Small intestine (tissue), 16 donors: ENCODE measurements at places on chromosomes 6 and 20. TPM values are rescaled to one million over a fixed set of nuclear protein-coding genes. Genes with fewer than 3 reads are reported as not detected.

The BTN2A1 gene
- 25.4 TPM for polyA plus RNA-seq

The C20orf141 gene
- not detected for polyA plus RNA-seq

The THEMIS gene
- polyA plus RNA-seq, result 0.45 TPM

DNA sequence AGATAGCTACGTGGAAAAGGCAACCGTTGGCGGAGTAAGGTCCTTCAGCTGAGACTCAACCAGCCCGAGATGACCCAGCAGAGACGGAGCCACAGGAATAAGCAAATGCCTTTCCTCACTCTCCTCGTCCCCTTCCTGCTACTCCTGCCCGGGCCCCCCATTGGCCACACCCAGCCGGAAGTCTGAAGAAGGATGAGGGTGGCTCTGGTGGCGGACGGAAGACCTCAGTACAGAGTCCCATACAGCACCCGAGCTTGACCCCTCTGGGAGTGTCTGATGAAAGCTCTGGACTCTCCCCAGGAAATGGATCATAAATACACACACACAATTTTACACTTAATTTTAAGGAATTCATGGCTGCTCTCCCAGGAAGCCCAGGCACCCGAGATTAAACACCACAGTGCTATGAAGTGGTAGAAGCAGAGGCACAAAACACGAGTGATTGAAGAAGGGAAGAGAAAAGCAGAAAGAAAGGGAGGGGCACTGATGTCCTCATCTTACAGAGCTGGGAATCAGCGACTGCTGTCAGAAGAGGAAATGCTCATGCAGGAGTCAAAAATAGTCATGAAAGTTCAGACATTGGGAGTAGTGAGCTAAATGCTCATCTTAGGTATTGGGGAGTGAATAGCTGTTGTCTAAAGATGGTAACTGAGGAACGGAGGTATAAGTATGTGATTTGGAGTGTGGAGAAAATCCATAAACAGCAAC lies 125.6 kb downstream of the BANF2 start:
- H3K36me3 ChIP-seq, result no peaks in the 10 kb centered on the region
- H3K4me1 ChIP-seq, result peaks cover 13% of the 10 kb centered on the region
- DNase-seq, result peak; percentile 43
- no peaks in the 10 kb centered on the region for H3K27me3 ChIP-seq
- H3K27ac ChIP-seq, result peak overlapping the region; percentile 86

The ZBTB22 gene
- 10.7 TPM for polyA plus RNA-seq

- H3K4me1 ChIP-seq, result no peaks in the 10 kb centered on the region
- peaks cover 17% of the 10 kb centered on the region for H3K36me3 ChIP-seq
- no peaks in the 10 kb centered on the region for H3K27me3 ChIP-seq
- H3K27ac ChIP-seq, result no peak overlapping the region
Measured at GRCh38 chr6:35063701-35064280, 77.3 kb downstream of the TCP11 start.

DNA sequence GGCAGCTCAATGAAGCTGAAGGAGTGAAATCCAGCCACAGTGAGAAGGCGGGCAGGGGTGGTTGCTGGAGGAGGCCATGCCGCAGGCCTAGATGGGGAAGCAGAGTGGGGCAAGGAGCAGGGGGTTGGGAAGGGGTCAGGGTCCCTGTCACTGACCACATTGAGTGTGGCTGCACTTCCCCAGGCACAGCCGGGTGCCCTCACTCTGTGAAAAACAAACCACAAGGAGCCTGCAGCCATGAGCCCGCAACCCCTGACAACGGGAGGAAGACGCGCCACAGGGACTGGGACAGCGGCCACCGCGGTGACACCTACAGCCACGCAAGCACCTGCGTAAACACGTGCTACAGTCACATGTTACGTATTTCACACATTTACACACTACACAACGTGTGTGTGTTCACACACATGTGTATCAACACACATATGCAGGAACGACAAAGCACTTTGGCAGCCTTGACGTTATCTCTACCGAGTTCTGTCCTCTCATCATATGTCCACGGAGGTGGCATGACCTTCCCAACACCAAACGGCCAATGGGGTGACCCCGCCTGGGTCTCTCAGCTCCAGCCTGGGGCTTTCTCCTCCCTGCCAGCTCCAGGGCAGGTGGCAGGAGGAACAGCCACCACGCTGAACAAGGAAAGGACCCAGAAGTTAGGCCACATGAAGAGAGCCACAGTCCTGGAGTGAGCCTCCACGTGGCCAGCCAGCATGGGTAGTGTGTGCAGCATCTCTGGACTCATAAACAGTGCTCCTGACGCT lies 137.6 kb upstream of the RPS6KA2 start:
- no peaks in the 10 kb centered on the region for H3K36me3 ChIP-seq
- H3K27ac ChIP-seq, result no peak overlapping the region
- no peak for DNase-seq
- H3K4me1 ChIP-seq, result no peaks in the 10 kb centered on the region

The IL17A gene
- 0.19 TPM for polyA plus RNA-seq

DNA sequence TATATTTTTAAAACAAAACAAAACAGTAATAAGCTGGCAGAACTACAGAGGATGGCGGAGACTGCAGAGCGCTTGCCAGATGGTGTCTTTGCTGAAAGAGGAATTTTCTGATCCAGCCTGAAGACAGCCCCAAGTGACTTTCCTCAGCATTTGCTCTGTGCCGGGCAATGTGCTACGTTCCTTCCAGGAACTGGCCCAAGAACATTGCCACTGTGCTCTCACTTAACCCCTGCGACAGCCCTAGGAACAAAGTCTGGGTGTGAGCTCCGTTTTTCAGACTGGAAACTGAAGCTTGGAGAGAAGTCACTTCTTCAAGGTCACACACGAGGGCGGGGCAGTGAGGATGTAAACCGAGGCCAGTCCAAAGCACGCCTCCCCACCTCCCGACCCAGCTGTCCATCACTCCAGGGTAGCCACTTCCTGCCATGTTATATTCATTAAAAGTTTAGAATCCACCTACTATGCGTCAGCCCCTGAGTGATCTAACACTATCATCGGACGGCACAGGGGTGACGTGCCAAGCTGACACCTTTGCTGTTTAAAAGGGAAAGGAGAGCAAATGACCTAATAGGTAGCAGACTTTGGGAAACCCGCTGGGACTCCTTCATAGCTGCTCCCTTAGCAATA lies 22.3 kb upstream of the BMP7 start:
- no peaks in the 10 kb centered on the region for H3K36me3 ChIP-seq
- DNase-seq, result no peak
- no peak overlapping the region for H3K4me3 ChIP-seq
- no peak overlapping the region for H3K27ac ChIP-seq
- H3K27me3 ChIP-seq, result peaks cover 5% of the 10 kb centered on the region
- no peaks in the 10 kb centered on the region for H3K4me1 ChIP-seq

DNA sequence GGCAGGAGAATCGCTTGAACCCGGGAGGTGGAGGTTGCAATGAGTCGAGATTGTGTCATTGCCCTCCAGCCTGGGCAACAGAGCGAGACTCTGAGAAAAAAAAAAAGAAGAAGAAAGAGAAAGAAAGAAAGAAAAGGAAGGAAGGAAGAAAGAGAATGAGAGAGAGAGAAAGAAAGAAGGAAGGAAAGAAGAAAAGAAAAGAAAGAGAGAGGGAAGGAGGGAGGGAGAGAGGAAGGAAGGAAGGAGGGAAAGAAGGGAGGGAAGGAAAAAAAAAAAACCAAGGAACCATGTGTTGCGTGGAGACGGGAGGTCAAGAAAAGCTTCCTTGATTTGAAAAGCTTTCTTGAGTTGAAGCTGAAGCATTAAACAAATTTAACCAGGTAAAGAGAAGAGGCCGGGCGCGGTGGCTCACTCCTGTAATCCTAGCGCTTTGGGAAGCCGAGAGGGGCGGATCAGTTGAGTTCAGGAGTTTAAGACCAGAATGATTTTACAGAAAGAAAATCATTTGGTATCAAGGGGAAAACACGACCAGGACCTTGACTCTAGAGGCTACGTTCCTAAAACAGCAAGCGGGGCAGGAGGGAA lies 90.5 kb upstream of the PRSS16 start:
- no peak overlapping the region for H3K4me3 ChIP-seq
- no peak overlapping the region for H3K27ac ChIP-seq
- H3K27me3 ChIP-seq, result no peaks in the 10 kb centered on the region
- DNase-seq, result no peak
- H3K36me3 ChIP-seq, result no peaks in the 10 kb centered on the region
- H3K4me1 ChIP-seq, result no peaks in the 10 kb centered on the region
